Umbilical cord (tissue), 2 donors: ENCODE measurements at places on chromosomes 13 and 19.

- no peak for DNase-seq
Observed at GRCh38 chr19:596263-596655, 6.6 kb downstream of the HCN2 start.

- no peak for DNase-seq
Observed at GRCh38 chr13:108779308-108779707, 149.9 kb downstream of the MYO16 start.

GRCh38 chr13:106752584-106753170, 184.7 kb upstream of the ARGLU1 start:
- DNase-seq: peak; percentile 32

- DNase-seq: peak; percentile 83
Observed at GRCh38 chr19:30682999-30683536, 310.9 kb downstream of the ZNF536 start.

GRCh38 chr19:57559008-57559403, 657 bp downstream of the ZNF550 start:
- DNase-seq: peak; percentile 26

DNA sequence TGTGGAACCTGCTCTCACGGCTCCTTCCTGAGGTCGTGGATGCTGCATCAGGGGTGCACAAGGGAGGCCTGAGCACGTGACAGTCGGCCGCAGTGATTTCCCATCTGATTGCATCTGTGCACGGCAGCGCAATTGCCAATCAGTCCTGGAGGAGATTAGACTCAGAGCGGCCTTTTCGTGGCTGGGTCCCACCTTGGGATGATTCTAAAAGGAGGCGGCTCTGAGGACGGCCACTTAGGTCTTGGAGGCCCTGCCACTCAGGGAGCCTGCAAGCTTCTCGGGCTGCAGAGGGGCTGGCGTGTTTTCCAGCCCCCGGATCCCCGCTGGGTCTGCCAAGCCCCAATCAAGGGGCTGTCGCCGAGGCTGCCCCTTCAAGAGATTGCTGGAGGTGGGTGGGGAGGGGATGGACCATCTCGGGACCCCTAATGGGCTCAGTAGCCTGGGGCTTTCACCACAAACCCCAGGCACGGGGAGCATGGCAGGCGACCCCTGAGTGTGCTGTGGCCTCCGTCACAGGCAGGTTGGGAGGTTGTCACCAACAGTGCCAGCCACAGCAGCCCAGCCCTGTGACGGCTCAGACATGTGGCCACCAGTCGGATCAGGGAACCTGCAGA, 51.6 kb downstream of the SOX1 start:
- no peak for DNase-seq

DNA sequence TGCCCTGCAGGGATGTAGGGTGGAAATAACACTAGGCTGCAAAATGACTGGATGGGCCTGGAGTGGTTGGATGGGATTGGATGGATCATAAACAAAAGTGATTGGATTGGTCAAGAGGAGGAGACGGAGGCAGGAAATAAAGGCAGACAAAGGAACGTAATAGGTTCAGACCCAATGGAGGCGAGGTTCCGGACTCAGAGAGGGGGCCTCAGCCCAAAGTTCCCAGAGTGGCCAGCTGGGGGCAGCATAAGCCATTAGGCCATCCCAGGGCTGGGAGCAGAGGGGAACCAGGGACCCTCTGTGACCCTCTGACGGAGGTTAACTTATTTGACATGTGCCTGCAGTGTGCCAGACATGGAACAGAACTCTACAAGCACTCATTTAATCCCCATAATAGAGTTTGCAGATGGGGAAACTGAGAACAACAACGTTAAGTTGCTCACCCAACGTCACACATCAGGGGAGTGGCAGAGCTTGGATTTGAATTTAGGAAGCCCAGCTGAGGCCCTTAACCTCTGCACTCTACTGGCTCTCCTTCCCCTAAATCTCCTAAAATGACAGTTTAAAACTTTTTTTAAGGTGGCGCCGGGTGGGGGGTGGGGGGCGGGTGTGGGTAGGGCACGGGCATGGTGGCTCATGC, 15.3 kb upstream of the MAP1S start:
- peak; percentile 25 for DNase-seq

- no peak for DNase-seq
Observed at GRCh38 chr13:74438901-74439300, 304.7 kb upstream of the KLF12 start.

GRCh38 chr19:31226151-31226935, 122.9 kb downstream of the TSHZ3 start:
- DNase-seq: no peak

DNA sequence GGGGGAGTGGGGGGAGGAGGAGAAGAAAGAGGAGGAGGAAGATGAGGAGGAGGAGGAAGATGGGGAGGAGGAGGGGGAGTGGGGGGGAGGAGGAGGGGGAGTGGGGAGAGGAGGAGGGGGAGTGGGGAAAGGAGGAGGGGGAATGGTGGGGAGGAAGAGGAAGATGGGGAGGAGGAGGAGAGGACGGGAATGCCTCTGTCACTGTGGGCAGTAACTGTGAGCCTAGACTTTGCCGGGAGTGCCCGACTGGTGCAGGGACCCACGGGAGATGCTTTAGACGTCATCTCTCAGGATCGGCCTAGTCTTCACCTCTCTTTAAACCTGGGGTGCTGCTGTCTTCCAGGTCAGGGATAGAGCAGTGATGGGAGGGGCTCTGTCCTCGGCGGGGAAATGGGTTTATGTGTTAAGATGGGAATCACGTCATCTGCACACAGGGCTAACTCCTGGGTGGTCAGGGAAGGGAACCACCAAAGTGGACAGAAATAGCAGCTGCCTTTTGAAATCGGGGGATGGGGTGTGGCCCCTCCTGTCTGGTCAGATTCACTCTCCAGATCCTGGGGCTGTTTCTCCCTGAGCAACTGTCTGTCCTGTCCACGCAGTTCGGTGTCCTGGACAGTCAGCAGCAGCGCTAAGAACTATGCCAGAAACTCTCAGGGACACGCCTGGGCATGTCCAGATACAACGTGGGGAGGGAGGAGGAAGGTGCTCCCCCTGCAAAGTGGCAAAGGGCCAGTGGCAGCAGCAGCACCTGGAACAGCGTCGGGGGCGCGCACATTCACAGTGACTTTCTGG, 26.9 kb downstream of the GAS6 start:
- DNase-seq: peak; percentile 92

DNA sequence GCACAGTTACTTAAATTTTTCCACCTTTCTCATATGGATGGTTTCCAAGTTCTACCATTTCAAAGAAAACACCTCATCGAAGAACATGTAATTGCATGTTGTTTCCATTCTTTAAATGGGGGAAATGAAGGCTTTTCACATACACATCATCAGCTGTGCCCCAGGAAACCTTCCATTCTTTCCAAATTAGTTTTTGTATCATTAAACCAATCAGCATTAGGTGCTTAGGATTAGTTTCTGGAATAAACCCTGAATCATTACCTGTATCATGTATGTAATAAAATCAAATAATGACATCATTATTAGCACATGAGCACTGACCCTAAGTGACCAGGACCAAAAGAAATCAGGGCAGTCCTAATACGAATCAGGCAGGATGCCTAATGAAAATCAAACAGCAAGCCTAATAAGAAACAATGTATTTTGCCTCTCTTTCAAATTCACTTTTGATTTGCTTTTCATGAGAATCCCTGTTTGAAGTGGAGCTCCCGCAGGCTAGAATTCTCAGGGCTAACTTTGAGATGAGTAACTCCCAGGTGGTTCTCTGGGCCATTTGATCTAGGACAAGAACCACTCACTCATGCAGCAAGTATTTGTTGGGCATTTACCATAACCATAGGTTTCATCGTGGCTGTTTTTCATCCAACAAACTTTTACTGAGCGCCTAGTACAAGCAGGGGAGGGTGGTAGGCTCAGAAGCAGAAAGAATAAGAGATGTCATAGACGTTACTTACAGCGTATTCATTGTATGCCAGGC, 89.2 kb downstream of the MZT1 start:
- no peak for DNase-seq

DNA sequence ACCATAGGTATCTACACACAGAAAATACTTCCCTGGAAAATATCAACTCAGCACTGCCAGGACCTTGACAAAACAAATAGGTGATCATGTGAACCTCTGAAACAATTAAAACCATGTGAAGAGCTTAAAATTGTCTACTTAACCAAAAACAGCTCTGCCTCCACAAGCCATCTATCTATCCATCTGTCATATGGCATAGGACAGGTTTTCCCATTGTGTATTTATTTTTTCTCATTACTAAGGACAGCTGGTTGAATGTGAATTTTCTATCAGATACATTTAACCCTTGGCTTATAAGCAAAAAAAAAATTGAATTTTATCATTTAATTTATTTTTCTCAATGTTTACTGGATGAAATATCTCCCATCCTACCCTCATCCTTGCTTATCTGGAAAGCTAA, 279.5 kb downstream of the PCDH9 start:
- DNase-seq: no peak

DNA sequence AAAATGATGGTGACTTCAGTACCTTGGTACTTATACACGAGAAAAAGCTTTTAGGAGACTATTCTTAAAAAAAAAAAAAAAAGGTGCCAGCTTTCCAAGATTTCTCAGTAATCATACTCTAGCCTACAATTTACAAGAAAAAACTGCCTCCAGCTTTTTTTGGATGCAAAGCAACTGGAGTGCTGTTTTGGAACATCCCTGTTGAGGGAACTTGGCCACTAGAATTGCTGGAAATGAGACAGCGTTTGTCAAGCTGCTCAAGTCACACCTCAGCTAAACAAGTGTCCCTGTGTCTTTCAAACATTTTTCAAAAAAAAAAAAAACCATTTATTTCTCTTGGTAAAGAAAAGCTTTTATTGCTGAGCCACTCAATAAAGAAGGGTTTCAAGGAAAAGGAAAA, 413.1 kb upstream of the ARGLU1 start:
- no peak for DNase-seq

GRCh38 chr19:31351855-31352195, 2.6 kb upstream of the TSHZ3 start:
- DNase-seq: no peak

GRCh38 chr19:46726551-46726950, 9.6 kb upstream of the PRKD2 start:
- DNase-seq: no peak

GRCh38 chr19:43148233-43148632, 38.1 kb downstream of the PSG5 start:
- DNase-seq: peak; percentile 73

DNA sequence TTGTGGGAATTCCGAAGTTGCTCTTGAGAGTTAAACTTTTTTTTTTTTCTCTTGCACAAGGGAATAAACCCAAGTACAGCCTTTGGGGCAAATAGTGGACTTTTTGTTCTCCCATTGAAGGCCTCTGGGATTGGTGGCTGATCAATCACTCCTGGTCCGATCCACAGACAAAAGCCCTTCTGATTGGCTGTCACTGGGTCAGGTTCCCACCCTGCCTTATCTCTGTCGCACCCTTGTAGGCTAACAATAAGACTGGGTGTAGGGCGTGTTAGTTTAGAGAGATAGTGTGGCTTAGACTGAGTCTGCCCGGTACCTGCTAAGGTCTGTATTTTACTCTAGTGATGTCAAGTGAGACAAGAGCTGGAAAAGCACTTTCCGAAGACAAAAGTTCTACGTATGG, 380.8 kb downstream of the NDFIP2 start:
- DNase-seq: no peak

DNA sequence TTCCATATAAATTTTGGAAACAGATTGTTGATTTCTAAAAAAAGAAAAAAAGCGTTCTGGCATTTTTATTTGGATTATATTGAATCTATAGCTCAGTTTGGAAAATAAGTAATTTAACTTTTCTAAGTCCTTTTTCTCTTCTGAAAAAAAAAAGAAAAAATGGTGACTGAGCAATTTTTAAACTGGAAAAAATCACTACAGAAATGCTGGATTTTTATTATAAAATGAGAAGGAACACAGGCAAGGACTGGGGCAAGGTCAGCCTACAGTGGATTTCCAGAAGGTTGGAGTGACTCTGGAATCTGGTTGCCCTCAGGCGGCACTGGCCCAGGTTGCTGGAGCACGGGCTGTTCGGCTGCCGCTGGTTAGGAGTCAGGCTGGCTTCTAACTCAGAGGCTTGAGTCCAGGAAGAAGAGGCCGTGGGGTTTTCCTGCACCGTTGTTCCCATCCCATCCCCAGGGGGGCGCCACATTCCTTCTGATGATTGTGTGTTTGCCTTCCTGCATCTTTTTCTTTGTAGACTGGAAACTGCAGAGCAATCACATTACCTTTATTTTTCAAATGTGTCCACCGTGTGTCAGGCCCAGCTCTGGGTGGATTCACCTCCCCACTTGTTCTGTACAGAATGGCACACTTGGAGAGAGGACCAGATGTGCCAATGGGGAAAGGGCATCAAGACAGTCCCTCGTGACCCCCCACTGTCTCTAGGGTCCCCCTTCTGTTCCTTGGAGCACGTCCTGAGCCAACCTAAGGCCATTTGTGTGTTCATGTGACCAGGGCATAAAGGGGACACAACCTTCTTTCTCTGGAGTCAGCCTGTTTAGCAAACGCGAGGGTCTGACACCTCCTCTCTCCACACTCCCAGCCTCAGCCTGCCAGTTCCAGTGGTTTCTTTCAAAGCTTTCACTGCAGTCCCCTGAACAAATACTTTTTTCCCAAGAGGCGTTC, 44.5 kb upstream of the GTF3A start:
- peak; percentile 39 for DNase-seq

- DNase-seq: no peak
Observed at GRCh38 chr19:18871543-18871942, 24.4 kb downstream of the CERS1 start.

GRCh38 chr13:24087605-24088225, 72.8 kb upstream of the SPATA13 start:
- DNase-seq: no peak

DNA sequence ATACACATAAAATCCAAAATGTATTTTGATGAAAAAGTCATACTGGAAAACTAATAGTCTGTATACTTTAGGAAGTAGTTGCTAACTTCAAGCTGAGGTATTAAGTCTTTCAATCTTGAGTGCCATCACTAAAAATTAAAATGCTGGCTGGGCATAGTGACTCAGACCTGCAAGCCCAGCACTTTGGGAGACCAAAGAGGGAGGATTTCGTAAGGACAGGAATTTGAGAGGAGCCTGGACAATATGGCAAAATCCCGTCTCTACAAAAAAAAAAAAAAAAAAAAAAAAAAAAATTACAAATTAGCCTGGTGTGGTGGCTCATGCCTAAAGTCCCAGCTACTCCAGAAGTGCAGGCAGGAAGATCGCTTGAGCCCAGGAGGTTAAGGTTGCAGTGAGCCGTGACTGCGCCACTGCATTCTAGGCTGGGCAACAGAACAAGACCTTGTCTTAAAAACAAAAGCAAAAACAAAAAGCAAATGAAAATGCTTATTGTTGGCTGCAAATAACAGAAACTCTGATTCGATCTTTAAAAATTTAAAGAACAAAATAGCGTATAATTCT, 1994.2 kb upstream of the PCDH20 start:
- DNase-seq: no peak

DNA sequence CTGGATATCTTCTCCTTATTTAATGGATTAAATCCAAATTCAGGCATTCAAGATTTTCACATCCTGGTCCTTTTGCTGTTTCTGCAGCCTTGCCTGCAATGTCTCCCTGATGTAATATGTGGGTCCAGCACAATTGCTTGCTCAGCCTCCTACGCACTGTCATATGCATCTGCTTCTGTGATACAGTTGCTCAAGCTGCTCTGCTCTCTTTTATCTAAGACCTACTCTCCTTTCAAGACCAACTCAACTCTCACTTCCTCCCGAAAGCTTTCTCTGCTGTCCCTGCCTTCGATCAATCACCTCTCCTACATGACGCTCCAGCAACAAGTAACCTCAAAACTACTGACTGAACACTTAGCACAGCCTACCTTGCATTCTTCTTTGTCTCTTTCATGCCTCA, 138.2 kb downstream of the DCLK1 start:
- peak; percentile 12 for DNase-seq

GRCh38 chr19:19900729-19901444, at the start of gene ZNF93:
TSS of gene ZNF93 (plus strand) at chr19:19900946. CDS start at chr19:19901089, 143 bp downstream.
- DNase-seq: peak; percentile 100

GRCh38 chr13:110799246-110800236, 86.0 kb downstream of the ING1 start:
- DNase-seq: peak; percentile 77

- DNase-seq: peak; percentile 42
Observed at GRCh38 chr13:106916329-106916976, 348.5 kb upstream of the ARGLU1 start.
